NCI-H146 (cell line): ENCODE measurements at places on chromosomes 5 and 9.

GRCh38 chr9:4461437-4461836 is 28.8 kb upstream of the SLC1A1 start:
- DNase-seq, result no peak

DNA sequence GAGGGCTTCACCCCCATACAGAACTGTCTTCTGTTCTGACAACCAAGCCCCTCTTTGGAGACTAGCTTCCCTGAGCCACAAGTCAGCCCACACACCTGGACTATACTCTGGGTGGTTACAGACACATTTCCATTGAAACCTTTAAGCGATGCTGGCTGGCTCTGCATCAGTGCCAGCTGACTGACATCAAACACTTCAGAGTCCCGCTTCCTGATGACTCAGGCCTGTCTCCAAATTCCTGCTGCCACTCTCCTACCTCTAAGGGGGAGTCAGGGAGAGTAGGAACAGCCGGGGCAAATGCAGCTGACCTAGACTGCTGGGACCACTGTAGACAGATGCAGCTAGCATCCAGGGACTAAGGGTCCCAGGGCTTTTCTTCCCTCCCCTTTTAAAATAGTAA is 59.4 kb downstream of the SIL1 start:
- DNase-seq, result no peak

DNA sequence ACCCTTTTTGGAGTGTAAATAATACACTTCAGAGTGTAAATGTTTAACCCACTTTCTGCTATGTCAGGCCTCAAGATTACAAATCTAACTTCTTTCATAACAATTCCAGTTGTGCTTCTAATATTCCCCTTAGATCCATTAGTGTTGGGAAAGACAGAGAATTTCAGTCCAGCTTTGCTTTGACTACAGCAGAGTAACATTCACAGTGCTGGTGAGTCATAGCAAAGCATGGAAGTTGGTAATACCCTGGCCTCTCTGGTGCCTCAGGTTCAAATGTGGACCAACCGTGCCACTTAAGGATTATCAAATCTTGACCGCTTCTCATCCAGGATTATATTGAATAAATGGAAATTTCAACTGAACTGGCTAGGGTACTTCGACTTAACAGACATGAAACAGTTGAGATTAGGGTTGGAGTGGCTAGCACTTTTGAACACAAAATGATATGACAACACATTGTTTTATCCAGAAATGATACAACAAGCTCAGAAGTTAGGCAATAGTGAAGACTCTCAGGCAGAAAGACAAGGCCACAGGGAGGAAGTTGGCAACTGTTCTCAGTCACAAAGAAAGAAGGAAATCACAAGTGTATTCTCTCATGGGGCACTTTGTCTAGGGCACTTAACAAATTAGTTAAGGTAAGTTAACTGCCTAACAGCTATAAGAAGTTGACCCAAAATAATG is 24.4 kb upstream of the RASA1 start:
- DNase-seq, result no peak

GRCh38 chr5:118326481-118327045 is 661.8 kb downstream of the DTWD2 start:
- no peak for DNase-seq

DNA sequence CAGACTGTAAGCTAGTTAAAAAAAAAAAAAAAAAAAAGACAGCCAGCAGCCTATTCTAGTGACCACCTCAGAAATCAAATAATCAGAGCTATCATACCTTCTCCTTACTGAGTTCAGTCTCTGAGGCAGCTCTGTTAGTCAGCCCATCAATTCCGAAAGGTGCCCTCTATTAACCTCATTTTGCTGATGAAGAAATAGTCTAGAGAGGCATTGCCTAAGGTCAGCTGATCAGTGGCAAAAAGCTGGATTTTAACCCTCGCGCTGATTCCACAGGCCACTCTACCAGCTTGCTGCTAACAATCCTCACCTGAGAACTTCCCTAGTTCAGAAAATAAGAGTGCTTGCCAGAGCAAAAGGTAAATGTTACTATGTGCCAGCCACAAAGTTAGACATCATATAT is 172.0 kb downstream of the DENND1A start:
- DNase-seq, result no peak

GRCh38 chr9:122389799-122390481 is 19.1 kb downstream of the PTGS1 start:
- no peak for DNase-seq

GRCh38 chr9:98168941-98169488 is 23.4 kb downstream of the CORO2A start:
- no peak for DNase-seq

- no peak for DNase-seq
These were observed 192.7 kb downstream of the FANCC start for GRCh38 chr9:95124582-95125367.

GRCh38 chr5:12522116-12522515 is 617.9 kb upstream of the CTNND2 start:
- DNase-seq, result no peak

GRCh38 chr5:100516285-100516684 is 18.9 kb upstream of the FAM174A start:
- no peak for DNase-seq

- DNase-seq, result no peak
These were observed 468.8 kb upstream of the DMAC1 start for GRCh38 chr9:8268216-8268878.

- DNase-seq, result no peak
These were observed 4.8 kb upstream of the ZNF366 start for GRCh38 chr5:72511774-72512592.

DNA sequence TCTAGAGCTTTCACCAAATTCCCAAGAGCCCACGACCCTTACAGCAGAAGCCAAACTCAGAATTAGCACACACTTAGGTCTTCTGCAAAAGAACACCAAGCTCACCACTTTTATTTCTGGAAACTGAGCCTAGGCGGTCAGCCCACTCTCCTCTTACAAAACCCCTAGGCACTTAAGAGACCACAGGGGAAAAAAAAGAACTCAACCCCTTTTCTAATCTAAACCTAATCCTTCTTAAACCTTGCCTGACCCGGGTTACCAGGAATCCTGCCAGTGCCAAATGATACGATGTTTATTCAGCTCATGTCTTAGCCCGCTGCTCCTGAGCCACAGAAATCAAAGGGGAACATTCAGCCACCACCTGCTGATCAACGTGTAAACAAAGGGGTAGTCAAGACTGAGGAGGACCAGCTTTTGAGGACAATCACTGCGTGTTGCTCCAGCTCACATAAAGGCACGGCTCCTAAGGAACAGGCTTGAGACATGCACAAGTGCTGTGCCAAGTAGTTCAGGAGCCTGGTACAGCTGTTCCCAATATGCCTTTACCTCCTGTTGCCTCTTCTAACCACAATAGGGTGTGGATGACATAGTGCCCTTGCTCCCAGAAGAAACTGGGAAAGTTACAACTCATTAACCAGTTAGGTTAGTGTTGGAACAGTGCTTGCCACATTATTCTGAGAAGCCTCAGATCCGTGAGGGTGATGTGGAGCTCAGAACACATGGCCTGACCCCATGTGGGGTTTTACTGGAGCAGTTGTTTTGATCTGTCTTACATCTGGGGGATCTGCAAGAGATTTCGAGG is 49.3 kb downstream of the ZFAND5 start:
- no peak for DNase-seq

DNA sequence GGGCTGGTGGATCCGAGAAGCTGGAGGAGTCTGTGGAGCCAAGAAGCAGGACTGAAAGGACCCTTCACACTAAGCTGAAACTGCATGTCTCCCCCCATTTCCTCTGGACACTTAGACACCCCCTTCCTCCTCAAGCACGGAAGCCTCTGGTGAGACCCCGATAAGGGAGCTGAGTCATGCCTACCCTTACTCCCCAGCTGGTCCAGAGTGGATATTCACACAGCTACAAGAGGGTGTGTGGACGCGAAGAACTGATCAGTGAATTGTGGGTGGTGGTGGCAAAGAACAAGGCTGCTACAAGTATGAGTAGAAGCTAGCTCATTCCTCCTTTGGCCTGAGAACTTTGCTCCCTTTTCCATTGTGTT is 4.3 kb downstream of the TLN1 start:
- no peak for DNase-seq

DNA sequence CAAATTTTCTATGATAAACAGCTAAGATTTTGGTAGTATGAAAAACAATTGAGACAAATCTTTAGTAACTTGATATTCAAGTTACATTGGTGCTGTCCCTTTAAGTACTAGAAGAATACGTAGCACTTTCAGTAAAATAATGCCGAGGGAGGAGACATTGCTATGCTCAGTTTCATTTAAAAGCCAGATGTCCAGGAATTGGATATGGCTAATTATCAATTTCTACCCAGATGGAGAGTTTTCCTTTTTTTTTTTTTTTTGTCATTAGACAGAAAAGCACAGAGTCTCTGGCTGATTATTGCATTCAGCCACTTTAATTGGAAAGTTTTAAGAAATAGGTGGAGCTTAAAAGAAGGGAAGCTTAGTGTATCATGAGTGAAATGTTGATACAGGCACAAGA is 40.4 kb upstream of the APC start:
- DNase-seq, result no peak

DNA sequence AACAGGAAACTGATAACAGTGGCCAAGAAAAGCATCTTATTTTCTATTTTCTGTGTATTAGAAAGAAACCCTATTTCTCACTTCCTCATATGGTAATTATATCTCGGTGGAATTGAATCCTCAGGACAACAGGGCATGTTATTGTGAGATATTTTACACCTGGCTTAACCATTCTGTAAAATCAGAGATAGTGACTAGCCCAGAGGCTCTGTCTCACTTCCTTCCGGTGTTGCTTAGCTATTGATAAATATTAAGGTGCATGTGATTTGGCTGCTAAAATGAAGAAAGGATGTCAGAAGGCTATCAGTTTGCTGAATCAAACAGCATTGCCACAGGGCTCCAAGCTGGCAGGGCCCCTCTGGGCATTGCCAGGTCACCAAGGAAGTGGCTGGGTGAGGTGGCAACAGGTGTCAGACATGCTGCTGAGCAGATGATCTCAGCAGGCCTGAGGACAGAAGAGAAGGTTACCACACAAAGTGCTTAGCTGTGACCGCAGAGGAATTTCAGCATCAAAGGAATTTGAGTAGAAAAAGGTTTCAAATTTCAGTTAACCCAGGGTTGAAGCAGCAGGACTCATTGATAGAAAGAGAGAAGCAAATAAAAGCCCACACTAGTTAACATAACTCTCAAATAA is 330.7 kb downstream of the PDE4D start:
- peak; percentile 94 for DNase-seq

GRCh38 chr5:16934677-16935153 is 1.4 kb downstream of the MYO10 start:
- no peak for DNase-seq

- no peak for DNase-seq
These were observed 9.0 kb downstream of the TERT start for GRCh38 chr5:1285883-1286291.

GRCh38 chr5:114191441-114191840 is 170.4 kb upstream of the KCNN2 start:
- DNase-seq, result no peak

DNA sequence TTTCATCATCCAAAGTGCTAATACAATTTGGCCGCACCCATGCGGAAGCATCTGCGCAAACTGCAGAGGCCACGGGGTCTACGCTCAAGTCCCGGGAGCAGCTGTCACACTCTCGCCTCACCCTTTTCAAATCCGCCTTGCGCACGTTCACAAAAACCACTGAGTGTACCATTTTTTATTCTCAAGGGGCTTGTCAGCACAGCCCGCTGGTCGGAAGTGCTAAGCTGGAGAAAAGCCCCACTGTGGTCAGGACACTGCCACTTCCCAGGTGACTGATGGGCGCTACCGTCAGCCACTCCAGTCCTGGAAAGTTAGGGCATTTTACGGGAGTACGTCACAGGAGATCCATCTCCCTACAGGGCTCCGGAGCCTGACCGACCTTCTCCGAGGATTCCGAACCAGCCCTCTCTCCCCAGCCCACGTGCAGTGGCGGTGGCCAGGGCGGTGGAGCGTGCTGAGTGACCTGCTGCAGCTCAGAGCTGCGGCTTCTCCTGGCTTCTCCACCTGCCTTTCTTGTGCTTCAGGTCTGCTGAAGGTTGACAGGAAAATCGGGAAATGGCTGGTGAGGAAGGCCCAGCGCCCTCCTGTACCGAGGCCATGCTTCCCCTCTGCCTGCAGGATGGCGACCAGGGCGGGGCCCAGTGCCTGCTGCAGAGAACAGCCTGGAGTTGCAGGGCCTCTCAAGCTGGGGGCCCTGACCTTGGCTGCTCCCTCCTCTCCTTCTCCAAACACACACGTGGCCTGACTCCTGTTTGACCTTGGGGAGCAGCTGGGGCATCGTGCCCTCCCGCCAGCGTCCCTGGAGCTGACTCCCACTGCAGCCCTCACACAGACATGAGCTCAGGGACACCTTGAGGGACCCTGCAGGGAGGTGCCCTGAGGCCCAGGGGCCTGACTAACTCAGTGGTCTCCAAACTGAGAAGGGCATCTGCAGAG is 14.3 kb downstream of the RASGEF1C start:
- no peak for DNase-seq

DNA sequence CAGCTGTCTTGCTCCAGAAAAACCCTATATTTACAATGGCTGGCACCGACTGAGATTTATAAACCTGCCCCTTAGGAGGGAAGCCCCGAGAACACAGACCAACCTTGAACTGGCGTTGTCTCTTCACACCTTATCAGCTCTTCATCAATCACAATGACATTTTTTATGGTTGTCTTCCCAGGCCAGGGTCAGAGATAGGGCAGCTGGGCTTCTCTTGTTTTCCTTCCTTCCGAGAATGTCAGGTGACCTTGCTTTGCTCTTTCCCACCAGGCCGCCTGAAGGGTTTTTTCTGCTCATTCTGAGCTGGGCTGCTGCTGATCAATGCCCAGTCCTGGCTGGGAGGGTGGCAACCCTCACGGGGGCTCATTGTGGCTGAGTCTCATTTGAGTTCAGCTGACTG is 619.1 kb downstream of the CCDC171 start:
- DNase-seq, result peak; percentile 26

- no peak for DNase-seq
These were observed 44.2 kb upstream of the GNPDA1 start for GRCh38 chr5:142056816-142057696.

DNA sequence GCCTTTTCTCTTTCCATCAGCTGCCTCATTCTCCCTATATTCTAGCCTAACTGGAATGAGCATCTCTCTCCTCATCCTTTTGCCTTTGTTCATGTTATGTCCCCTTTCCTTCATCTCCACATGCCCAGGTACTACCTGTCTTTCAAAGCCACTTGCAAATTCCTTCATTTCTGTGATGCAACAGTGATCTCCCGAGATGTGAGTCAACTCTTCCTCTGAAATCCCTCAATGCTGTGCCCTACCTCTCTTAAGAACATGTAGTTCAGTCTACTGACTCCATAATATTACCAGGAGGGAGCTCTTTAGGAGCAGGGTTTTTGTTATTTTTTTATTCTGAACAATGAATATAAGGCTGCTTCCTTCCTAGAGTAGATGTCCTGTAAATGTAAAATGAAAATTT is 91.6 kb downstream of the ZNF462 start:
- no peak for DNase-seq

GRCh38 chr5:3359642-3360041 is 236.0 kb upstream of the IRX1 start:
- DNase-seq, result no peak

GRCh38 chr5:58135571-58136335 is 324.1 kb downstream of the PLK2 start:
- no peak for DNase-seq

DNA sequence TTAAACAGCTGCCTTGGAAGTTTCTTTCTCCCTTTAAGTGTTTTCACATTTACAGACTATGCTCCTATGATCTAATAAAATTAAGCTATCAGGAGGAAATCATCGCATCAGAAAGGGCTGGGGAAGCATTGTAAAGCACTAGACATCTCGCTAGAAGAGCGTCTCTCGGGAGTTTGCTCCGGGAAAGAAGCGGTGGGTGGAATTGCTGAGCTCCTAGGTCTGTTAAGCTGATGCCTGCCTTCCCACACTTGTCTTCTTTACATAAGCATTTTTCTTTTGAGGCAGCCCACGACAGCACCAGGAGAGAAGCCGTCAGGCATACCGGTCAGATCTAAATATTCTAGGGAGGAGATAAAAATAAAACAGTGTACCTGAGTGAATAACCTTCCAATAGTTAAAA is 541.7 kb upstream of the TUSC1 start:
- no peak for DNase-seq
